ENCODE measurements at places on chromosomes 7 and 10. TPM values are rescaled to one million over a fixed set of nuclear protein-coding genes. Genes with fewer than 3 reads are reported as not detected.

Gene NKX1-2
- 0.08 TPM for polyA plus RNA-seq

Gene OPALIN
- 31.9 TPM for polyA plus RNA-seq

Gene DKK1
- polyA plus RNA-seq = 0.92 TPM

Gene GNAI1
- polyA plus RNA-seq = 37.4 TPM

Gene LIPF
- polyA plus RNA-seq = not detected

Gene RGR
- polyA plus RNA-seq = 3.9 TPM

Gene CALHM1
- polyA plus RNA-seq = 0.37 TPM

Gene CYP2C19
- not detected for polyA plus RNA-seq

Gene TFEC
- not detected for polyA plus RNA-seq

Gene SFRP4
- polyA plus RNA-seq = 0.81 TPM
